Neural cell (in vitro differentiated cells): ENCODE measurements at places on chromosomes 2 and 18. TPM values are rescaled to one million over a fixed set of nuclear protein-coding genes. Genes with fewer than 3 reads are reported as not detected.

Gene TTL
- 48.2 and 53.8 TPM in 2 replicates for polyA plus RNA-seq

Gene PELI1
- 28.0 and 34.9 TPM in 2 replicates for polyA plus RNA-seq

Gene COPS9
- 295 and 359 TPM in 2 replicates for polyA plus RNA-seq

Gene KCNIP3
- not detected in 2 replicates for polyA plus RNA-seq

Gene LOXHD1
- not detected in 2 replicates for polyA plus RNA-seq

Gene MROH2A
- not detected in 2 replicates for polyA plus RNA-seq

Gene CENPO
- polyA plus RNA-seq, result 4.4 and 4.6 TPM in 2 replicates

Gene MOCOS
- polyA plus RNA-seq, result not detected in 2 replicates

Gene GALNT13
- polyA plus RNA-seq, result 10.9 and 12.4 TPM in 2 replicates

Gene FAM237A
- not detected in 2 replicates for polyA plus RNA-seq

Gene DES
- not detected in 2 replicates for polyA plus RNA-seq
